ENCODE measurements at places on chromosomes 4 and X.

DNA sequence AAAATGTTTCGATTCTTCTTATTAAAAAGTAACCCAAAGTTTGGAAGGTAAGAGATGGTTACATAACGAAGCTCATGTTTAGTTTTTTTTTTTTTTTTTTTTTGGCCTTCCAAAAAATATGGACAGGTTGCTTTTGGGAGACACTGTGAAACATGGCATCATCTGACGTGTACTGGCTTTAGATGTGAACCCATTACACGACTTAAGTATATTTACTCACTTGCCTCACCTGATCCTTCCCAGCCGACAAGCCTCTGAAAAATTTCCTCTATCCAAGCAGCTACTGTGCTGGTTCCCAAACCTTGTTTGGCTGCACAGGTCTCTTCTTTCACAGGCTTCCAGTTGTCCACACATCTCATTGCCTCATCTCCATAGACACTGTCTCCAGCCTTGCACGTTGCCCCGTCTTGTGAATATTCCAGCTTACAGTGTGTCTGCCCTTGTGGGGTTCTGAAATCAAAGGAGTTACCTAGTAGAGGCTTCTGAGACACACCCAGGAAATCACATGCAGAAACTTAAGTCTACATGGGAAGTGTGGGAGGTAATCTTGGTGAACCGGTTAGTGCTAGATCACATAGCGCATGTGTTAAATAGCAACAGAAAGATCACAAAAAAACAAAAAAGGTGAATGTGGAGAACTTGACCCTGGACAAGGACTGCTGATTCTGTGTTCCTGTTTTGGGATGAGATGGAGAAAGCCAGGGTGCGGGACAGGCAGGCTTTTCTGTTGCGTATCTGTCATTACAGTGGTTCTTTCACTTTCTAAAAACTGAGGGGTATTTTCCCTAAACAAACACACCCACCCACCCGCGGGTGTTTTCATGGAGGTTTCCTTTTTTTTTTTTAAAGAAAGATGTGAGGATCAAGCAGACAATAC, 328.6 kb downstream of the ARHGAP10 start:
- no peak for DNase-seq

DNA sequence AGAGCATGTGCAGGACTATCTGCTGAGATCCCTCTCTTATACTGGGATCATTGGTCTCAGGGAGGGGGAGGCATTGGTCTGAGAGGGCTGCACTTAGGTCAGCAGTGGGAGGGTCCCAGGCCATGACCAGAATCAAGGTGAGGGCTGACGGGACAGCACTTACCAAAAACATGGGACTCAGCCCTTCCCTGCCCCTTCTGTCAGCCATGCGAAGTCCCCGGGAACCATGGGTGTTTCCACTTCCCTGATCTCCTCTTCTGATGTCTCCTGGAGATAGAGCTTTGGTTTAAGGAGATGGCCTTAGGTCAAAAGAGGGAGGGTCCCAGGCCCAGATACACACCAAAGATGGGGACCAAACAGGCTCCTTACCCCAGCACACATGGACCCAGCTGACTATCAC, 12.9 kb upstream of the HSFX1 start:
- no peak for DNase-seq

- DNase-seq, result no peak
Measured at GRCh38 chr4:2595436-2595835, 59.0 kb downstream of the FAM193A start.

GRCh38 chrX:15207384-15207783, 62.5 kb downstream of the ASB9 start:
- DNase-seq, result no peak

GRCh38 chrX:123217077-123217476, 33.0 kb downstream of the GRIA3 start:
- no peak for DNase-seq

DNA sequence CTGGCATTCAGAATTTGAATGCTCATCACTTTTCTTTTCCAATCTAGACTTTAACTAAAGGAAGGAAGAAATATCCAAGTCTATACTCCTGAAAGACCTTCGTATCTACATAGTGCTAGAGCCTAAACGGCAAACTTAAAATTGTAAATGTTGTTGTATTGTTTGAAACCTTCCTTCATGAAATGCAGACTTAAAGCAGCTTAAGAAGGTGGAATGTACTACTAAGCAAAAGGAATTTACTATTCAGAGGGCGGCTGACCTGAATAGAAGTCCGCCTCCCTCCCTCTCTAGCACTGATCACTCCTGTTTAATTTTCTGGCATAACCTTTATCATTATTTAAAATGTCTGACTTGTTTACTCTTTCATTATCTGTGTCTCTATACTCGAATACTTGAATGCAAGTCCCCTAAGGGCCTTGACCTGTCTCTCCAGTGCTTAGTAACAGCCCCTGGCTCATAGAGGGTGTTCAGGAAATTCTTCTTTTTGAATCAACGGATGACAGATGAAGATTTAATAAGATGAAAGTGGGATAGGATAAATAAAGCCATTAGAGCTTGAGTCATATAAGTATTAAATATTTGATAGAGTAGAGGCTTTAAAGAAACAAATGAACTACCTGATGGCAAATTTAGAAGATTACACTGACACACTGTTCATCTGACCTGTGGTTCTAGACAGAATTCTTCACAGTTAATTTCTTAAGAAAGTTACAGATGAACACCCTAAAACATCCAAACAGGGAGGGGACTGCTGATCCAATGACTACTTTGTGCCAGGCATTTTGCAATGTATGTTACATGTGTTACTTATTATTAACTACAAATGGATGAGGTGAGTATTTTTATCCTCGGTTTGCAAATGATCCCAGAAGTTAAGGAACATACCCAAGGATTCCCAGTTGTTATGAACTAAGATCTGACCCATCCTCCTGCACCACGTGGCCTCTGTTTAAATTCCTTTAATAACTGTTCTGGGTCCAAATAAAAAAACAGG, 20.2 kb upstream of the RBPJ start:
- no peak for DNase-seq

- no peak for DNase-seq
Measured at GRCh38 chr4:35102066-35102465, 1142.2 kb downstream of the ARAP2 start.

Measured in NCI-H2081 (cell line).